Left renal cortex interstitium (tissue), 4 donors: ENCODE measurements at places on chromosomes 11 and 22. TPM values are rescaled to one million over a fixed set of nuclear protein-coding genes. Genes with fewer than 3 reads are reported as not detected.
A peak's percentile ranks its signal among the peaks of the same experiment; 100 is the strongest.

GRCh38 chr11:44243595-44244343, 66.2 kb downstream of the ALX4 start:
- DNase-seq = peak; percentile 18

DNA sequence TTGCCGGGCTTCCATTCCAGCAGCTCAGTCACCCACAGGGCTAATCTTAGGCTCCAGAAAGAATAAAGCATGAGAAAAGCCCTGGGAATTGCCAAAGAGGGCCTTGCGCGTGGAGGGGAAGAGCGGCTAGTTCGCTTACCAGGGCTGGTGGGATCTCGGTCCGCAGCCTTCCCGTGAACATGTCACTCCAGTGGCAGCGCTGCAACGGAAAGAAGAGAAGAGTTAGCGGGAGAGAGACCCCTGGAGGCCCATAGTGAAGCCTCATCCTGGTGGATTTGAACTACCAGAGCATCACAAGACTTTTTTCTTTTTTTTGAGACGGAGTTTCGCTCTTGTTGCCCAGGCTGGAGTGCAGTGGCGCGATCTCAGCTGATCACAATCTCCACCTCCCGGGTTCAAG, 18.0 kb downstream of the RANGAP1 start:
- no peak for DNase-seq

Gene MRE11
- polyA plus RNA-seq = 21.9 TPM

Gene GPR83
- polyA plus RNA-seq = 0.54 TPM

GRCh38 chr11:115996125-115996807, 492.1 kb upstream of the CADM1 start:
- no peak for DNase-seq

Gene SAA2
- polyA plus RNA-seq = 0.32 TPM

GRCh38 chr11:57353446-57353845, 15.3 kb downstream of the P2RX3 start:
- no peak for DNase-seq

- DNase-seq = no peak
Observed at GRCh38 chr11:77198440-77198849, 70.4 kb downstream of the MYO7A start.

GRCh38 chr11:91850533-91851275, 373.9 kb upstream of the FAT3 start:
- DNase-seq = no peak

- no peak for DNase-seq
Observed at GRCh38 chr11:798093-798713, at the start of gene SLC25A22. TSS of gene SLC25A22 (minus strand) at chr11:798281. CDS start at chr11:795006, 3,275 bp downstream.

GRCh38 chr11:73893041-73893440, 16.2 kb downstream of the PAAF1 start:
- no peak for DNase-seq

GRCh38 chr11:71991494-71991893, 7.2 kb upstream of the IL18BP start:
- DNase-seq = no peak

Gene OVCH2
- polyA plus RNA-seq = 7.1 TPM

- DNase-seq = peak; percentile 10
Observed at GRCh38 chr11:57885298-57886050, 123.9 kb downstream of the CTNND1 start.

Gene HSPB2
- polyA plus RNA-seq = 1.8 TPM

DNA sequence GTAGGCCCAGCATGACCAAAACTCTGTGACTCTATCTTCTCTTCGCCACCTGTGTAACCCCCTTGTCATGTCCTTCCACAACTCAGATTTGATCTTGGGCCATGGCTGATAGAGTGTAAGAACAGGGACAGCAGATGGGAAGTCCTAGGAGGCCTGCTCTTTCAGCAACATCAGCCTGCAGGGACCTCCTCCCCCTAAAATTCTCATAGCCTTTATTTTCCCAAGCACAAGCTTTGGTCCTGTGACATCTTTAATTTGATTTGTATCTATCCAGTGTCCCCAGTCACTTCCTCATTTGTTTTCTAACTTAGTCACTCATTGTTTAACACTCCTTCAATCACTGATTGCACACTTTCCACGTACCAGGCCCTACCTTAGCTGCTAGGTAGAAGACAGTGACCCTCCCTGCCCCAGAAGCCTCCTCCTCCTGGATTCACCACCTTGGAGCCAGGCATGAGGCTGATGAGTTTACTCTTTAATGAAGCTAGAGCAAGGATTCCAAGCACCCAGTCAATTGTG, 5.3 kb downstream of the UBQLN3 start:
- peak; percentile 1 for DNase-seq

Gene PTPN5
- polyA plus RNA-seq = 0.56 TPM

DNA sequence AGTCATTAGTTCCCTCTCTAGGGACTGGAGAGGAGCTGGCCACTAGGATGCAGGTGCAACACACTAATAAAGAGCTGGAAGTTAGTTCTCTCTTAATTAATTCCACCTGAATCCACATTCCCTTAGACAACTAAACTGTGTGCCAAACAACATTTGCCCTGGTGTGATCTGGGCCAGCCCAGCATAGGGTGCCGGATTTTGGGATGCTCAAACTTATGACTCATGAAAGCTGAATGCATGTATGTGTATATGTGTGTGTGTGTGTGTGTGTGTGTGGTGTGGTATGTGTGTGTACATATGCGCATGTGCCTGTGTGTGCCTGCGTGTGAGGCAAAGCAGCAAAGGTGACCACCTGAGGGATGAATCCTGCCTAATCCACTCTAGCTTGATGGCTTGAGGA, 110.7 kb downstream of the EHF start:
- no peak for DNase-seq

Gene MRPL21
- polyA plus RNA-seq = 81.3 TPM

Gene RIBC2
- 6.6 TPM for polyA plus RNA-seq

GRCh38 chr11:72588421-72589410, 85.5 kb downstream of the PDE2A start:
- DNase-seq = no peak

GRCh38 chr22:22040472-22040871, 57.9 kb upstream of the TOP3B start:
- no peak for DNase-seq

Gene EML3
- 25.9 TPM for polyA plus RNA-seq

DNA sequence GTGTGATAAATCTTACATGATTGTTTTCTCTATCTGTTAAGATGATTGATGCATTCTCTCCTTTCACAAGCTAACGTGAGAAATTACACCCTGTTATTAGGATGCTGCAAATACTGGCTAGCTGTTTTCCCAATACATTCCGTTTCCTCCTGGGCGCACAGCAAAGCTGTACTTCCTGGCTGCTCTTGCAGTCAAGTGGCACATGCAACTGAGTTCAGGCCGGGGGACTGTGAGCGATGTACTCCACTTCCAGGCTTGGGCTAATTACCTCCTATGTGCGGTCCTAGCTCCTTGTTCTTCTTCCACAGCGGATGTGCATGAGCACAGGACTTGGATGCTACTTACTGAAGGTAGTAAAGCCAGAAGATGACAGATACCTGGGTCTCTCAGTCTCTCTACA, 234.9 kb upstream of the SESN3 start:
- no peak for DNase-seq

GRCh38 chr11:22752908-22753310, 76.7 kb downstream of the SVIP start:
- no peak for DNase-seq

- DNase-seq = no peak
Observed at GRCh38 chr11:32420937-32421901, 14.1 kb downstream of the WT1 start.

GRCh38 chr22:37982938-37983859, 1.2 kb downstream of the SOX10 start:
- no peak for DNase-seq

DNA sequence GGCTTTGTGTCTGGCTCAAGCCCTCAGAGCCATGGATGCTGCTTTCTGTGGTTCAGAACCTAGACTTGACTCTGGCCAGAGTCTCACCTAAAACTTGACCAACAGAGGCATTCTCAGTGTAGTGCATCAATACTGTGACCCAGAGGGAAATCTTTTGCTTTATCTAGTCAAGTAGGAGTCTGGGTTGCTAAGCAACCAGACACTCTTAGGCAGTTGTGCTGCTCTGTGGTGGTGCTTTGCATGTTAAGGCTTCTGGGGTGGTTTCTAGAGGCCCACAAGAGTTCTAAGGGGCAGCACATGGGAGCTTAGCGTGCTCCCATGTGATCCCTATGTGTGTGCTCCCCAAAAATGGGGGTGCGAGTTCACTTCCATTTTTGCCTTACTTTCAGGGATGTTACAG, 224.6 kb upstream of the PLET1 start:
- no peak for DNase-seq

GRCh38 chr11:76553554-76554476, 109.0 kb downstream of the EMSY start:
- DNase-seq = no peak

Gene DGAT2
- 4.0 TPM for polyA plus RNA-seq

DNA sequence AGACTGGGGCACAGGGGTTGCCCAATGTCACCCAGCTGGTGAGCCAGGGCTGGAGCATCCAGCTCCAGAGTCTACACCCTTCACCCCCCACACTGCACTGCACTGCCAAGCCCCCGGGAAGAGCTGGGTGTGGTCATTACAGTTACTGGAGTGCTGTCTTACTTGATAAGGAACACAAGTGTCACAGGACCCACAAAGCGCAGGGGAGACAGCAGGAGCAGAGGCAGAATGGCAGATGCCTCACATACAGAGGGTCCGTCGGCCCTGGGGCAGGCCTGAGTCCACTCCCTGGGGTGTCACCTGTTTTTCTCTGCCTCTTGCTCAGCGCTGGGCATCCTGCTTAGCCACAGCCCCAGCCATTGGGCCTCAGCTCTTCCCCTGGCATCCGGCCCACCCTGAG, 7.7 kb downstream of the IL2RB start:
- DNase-seq = no peak

Gene PLAAT5
- 0.24 TPM for polyA plus RNA-seq

GRCh38 chr22:38930512-38930911, 26.9 kb upstream of the APOBEC3A start:
- DNase-seq = no peak

Gene GPHA2
- 2.2 TPM for polyA plus RNA-seq

Gene SLC5A1
- polyA plus RNA-seq = 0.32 TPM

DNA sequence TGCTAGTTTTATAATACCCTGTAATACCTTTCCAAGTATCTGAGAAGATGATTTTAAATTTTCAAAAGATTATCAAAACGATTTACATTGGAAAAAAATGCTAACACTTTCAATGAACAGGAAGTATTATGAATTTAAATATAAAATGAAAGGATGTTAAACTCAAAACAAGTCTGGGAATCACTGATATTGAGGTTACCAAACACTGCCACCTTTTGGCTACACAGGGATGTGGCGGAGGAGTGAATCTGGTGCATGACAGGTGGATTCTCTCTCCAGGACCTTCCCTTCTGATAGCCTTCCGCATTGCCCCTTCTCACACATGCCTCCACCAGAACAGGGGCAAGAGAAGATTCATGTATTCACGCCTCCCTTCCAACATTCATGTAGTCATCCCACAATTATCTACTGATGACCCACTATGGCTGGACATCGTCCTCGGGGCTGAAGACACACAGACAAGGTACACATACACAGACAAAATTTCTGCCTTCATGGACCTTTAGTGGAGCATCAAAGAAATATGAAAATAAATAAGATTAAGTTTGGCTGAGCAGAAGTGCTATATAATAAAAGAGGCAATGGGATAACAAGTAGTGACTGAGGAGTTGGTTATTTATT, 34.7 kb downstream of the ATG16L2 start:
- no peak for DNase-seq

GRCh38 chr22:47006869-47007268, 244.4 kb downstream of the TBC1D22A start:
- DNase-seq = no peak

Gene POU2F3
- 1.6 TPM for polyA plus RNA-seq

GRCh38 chr11:16784666-16785065, 46.2 kb downstream of the C11orf58 start:
- no peak for DNase-seq

Gene MADD
- polyA plus RNA-seq = 56.1 TPM

DNA sequence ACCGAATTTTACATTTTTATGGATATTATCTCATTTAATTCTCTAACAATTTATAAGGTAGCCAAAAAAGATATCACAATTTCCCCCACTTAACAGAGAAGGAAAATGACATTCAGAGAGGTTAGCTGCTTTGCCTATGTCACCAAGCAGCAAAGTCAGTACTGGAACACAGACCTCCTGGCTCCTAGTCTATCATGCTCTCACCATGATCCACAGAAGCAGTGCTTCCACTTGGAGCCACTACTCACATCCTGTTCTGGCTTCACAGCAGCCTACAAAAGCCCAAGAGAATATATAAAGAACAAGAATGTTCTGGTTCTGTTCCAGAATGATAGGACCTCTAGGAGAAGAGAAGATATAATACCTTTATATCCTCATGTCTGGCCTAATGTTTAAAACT, 59.5 kb upstream of the SCUBE2 start:
- DNase-seq = no peak

Gene HBG2
- polyA plus RNA-seq = 3,386 TPM

Gene TSPAN18
- 49.5 TPM for polyA plus RNA-seq

Gene OR51B4
- not detected for polyA plus RNA-seq

Gene CCDC34
- polyA plus RNA-seq = 25.9 TPM

- DNase-seq = no peak
Observed at GRCh38 chr22:19687561-19688300, 26.6 kb upstream of the SEPTIN5 start.

- no peak for DNase-seq
Observed at GRCh38 chr22:45738206-45738605, 66.6 kb downstream of the ATXN10 start.

Gene KRTAP5-8
- 0.68 TPM for polyA plus RNA-seq

DNA sequence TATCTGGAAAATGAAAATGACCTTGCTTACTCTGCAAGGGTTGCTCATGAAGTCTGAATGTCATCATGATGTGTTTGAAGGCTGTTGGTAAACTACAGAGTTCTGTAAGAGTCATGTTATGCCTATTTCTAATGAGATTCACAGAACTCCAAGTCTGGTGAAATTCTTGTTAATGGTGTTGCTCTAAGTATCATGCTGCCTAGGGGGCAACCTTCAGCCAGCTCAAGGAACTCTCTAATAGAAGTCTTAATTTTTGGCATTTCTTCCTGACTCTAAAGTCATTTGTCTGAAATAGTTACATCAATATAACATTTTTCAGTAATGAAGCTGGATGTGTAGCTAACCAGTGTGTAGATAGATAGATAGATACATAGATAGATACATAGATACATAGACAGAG, 302.8 kb downstream of the FAT3 start:
- no peak for DNase-seq

Gene TEAD1
- 77.4 TPM for polyA plus RNA-seq

Gene VSTM5
- 2.1 TPM for polyA plus RNA-seq

DNA sequence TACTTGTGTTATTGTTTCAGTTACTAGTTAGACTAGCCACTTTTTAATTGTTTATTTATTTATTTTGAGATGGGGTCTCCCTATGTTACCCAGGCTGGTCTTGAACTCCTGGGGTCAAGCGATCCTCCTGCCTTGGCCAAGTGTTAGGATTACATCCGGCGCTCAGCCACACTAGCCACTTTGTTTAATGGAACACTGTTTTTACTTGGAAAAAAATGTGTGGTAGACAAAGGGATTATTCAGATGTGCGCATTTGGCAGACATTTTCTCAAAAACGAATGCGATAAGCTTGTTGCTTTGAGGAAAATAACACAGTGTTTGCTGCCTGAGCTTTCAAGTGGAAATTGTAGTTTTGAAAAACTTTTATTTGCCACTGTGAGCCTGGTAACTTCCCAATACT, 51.0 kb downstream of the CTNND1 start:
- DNase-seq = no peak
